OCI-M1 (cell line): ENCODE measurements at places on chromosomes 2 and 18.
A peak's percentile ranks its signal among the peaks of the same experiment; 100 is the strongest.

DNA sequence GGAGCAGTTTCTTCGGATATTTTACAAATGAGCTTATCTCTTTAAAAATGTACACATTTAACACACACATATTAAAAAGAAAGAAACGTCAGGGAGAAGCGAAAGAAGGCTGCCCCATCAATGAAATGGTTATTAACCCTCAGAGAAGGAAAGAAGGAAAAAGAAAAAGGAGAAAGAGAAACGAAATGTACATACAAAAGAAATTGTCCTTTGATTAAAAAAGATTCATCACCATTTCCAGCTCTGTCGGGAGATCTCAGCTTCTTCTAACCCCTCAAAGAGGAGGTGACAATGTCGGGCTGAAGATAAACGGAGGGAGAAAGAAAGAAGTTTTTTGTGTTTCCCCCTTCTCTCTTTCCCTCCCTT lies 1.5 kb downstream of the IKZF2 start:
- DNase-seq, result peak; percentile 70

- DNase-seq, result no peak
These were observed 46.1 kb downstream of the SIGLEC15 start for GRCh38 chr18:45871431-45872084.

GRCh38 chr2:42052702-42053481 lies 5.1 kb downstream of the PKDCC start:
- DNase-seq, result no peak

- no peak for DNase-seq
These were observed 52.8 kb upstream of the RMDN2 start for GRCh38 chr2:37872192-37872750.

DNA sequence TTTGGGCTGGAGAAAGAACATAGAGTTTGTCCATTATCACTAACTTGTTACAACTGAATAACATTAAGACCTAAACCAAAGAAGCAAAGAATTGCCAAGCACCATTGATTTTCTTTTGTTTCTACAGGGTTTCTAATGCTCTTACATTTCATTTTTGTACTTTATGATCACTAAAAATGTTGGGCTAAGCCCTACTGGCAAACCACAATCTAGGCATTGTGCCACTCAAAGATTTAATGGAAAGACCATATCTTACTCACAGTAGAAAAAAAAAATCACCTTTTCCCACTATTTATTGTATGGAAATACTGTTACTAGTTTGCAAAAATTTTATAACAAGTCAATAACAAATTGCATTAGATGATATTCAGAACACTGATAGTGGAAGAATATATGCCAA lies 447.4 kb upstream of the PKDCC start:
- DNase-seq, result no peak

- no peak for DNase-seq
These were observed 75.7 kb downstream of the MYO1B start for GRCh38 chr2:191320881-191321280.

GRCh38 chr2:219567791-219568361 lies 3.5 kb downstream of the OBSL1 start:
- no peak for DNase-seq

GRCh38 chr2:105391058-105391627 lies 7.7 kb downstream of the FHL2 start:
- DNase-seq, result no peak

- DNase-seq, result no peak
These were observed 35.7 kb downstream of the KDM3A start for GRCh38 chr2:86476918-86477317.
